Pancreas (tissue), 10 donors: ENCODE measurements at places on chromosomes 2 and 18. TPM values are rescaled to one million over a fixed set of nuclear protein-coding genes. Genes with fewer than 3 reads are reported as not detected.

Gene ATIC
- total RNA-seq, result 39.8 TPM

Gene SEC11C
- total RNA-seq, result 121 TPM

Gene KLHL14
- 0.06 TPM for total RNA-seq

Gene DQX1
- 0.16 TPM for total RNA-seq

Gene BMP10
- total RNA-seq, result not detected

Gene CCDC102B
- 1.2 TPM for total RNA-seq

Gene CROCC2
- total RNA-seq, result not detected

Gene RBKS
- total RNA-seq, result 3.4 TPM

Gene HDHD2
- 28.0 TPM for total RNA-seq

Gene NT5DC4
- total RNA-seq, result 0.09 TPM

Gene AQP4
- total RNA-seq, result 0.46 TPM

Gene NR4A2
- total RNA-seq, result 4.4 TPM

Gene ARHGEF33
- 0.13 TPM for total RNA-seq

Gene HOXD9
- 0.22 TPM for total RNA-seq

Gene CNRIP1
- total RNA-seq, result 1.2 TPM

Gene SLC14A1
- 1.9 TPM for total RNA-seq

Gene LRATD1
- 4.8 TPM for total RNA-seq

Gene MEP1B
- total RNA-seq, result not detected

Gene UGT1A3
- not detected for total RNA-seq

Gene PLEKHH2
- 1.8 TPM for total RNA-seq

GRCh38 chr2:148013876-148014275, 6.7 kb downstream of the ORC4 start:
- H3K27me3 ChIP-seq, result no peaks in the 10 kb centered on the region
- peaks cover 4% of the 10 kb centered on the region for H3K4me1 ChIP-seq
- no peaks in the 10 kb centered on the region for H3K36me3 ChIP-seq
- no peak for DNase-seq

- no peaks in the 10 kb centered on the region for H3K4me1 ChIP-seq
- no peaks in the 10 kb centered on the region for H3K36me3 ChIP-seq
- no peak for DNase-seq
- H3K4me3 ChIP-seq, result no peak overlapping the region
Measured at GRCh38 chr18:47422524-47422923, 171.1 kb upstream of the SKOR2 start.

- H3K4me3 ChIP-seq, result no peak overlapping the region
- H3K36me3 ChIP-seq, result no peaks in the 10 kb centered on the region
- no peaks in the 10 kb centered on the region for H3K4me1 ChIP-seq
- DNase-seq, result no peak
- no peak overlapping the region for H3K27ac ChIP-seq
- H3K27me3 ChIP-seq, result no peaks in the 10 kb centered on the region
Measured at GRCh38 chr2:147739508-147739907, 105.3 kb upstream of the ACVR2A start.

GRCh38 chr2:60676706-60677330, 79.2 kb upstream of the PAPOLG start:
- H3K36me3 ChIP-seq, result no peaks in the 10 kb centered on the region
- H3K4me1 ChIP-seq, result peaks cover 11% of the 10 kb centered on the region
- no peaks in the 10 kb centered on the region for H3K27me3 ChIP-seq
- no peak overlapping the region for H3K4me3 ChIP-seq
- no peak overlapping the region for H3K27ac ChIP-seq
- no peak for DNase-seq

DNA sequence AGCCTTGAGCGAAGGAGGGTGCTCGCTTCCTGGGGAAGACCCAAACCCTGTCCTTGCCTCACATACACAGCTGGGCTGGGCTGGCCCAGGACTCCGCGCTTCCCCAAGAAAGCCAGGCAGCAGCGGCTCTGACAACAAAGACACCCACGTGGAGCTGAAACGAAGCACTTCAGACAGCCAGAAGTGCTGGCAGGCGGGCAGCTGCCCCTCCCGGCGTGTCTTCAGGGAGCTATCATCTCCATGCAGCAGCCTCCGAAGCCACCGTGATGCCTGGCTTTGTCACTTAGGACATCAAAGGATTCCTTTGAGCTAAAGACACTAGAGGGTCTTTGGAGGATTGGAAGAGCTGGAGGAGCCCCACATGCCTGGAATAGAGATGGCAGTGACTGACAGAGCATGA, 35.2 kb downstream of the C1QL2 start:
- H3K36me3 ChIP-seq, result no peaks in the 10 kb centered on the region
- H3K27ac ChIP-seq, result no peak overlapping the region
- no peaks in the 10 kb centered on the region for H3K4me1 ChIP-seq
- H3K4me3 ChIP-seq, result no peak overlapping the region
- no peaks in the 10 kb centered on the region for H3K27me3 ChIP-seq

GRCh38 chr2:134177351-134177931, 76.4 kb upstream of the MGAT5 start:
- peak; percentile 70 for DNase-seq
- H3K27ac ChIP-seq, result peak overlapping the region; percentile 17
- no peaks in the 10 kb centered on the region for H3K36me3 ChIP-seq
- no peaks in the 10 kb centered on the region for H3K27me3 ChIP-seq
- no peak overlapping the region for H3K4me3 ChIP-seq

DNA sequence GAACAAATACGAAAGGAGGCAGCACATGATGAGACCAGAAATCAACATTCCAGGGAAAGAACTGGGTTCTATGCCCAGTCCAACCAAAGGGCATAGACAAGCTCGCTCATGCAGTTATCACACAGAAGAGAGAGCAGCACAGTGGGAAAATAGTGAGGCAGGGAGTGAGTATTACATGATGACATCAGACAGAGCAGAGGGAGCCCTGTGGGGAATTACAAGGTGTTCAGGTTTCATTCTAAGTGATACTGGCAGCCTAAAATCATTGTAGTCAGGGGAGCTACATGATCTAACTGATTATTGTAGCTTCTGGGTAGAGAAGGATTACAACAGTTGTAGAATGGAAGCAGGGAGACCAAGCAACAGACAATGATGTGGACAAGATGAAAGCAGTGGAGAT, 658.5 kb downstream of the ARHGAP15 start:
- no peak for DNase-seq
- no peaks in the 10 kb centered on the region for H3K4me1 ChIP-seq
- H3K27ac ChIP-seq, result no peak overlapping the region
- no peaks in the 10 kb centered on the region for H3K36me3 ChIP-seq
- H3K4me3 ChIP-seq, result no peak overlapping the region

DNA sequence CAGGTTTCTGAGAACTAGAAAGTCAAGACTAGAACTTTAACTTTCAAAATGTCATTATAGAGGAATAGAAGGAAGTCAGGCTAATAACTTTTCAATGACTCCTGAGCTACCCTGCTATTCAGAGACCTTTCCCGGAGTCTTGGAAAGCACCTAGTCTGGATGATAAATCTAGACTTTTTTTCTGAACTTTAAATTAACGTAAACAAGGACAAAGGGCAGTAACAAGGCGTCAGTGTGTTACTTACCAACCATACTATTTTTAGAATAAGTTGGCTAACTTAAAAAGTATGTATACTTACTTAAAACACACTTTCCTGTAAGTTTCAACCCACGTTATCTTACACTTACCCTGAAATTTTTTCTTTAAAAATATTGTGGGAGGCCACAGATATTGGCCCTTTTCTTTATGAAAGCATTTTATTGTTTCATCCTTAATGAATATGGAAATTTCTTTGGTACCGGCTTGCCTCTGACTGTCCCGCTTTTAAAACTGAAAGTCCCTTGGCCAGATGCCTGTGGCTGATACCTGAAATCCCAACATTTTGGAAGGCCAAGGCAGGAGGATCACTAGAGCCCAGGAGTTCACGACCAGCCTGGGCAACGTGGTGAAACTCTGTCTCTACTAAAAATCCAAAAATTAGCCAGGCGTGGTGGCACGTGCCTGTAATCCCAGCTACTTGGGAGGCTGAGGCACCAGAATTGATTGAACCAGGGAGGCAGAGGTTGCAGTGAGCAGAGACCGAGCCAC, 9.7 kb downstream of the PMAIP1 start:
- no peaks in the 10 kb centered on the region for H3K4me1 ChIP-seq
- H3K27me3 ChIP-seq, result no peaks in the 10 kb centered on the region
- no peak for DNase-seq
- H3K36me3 ChIP-seq, result no peaks in the 10 kb centered on the region

- H3K4me3 ChIP-seq, result no peak overlapping the region
- no peaks in the 10 kb centered on the region for H3K27me3 ChIP-seq
- no peak for DNase-seq
- no peak overlapping the region for H3K27ac ChIP-seq
- no peaks in the 10 kb centered on the region for H3K36me3 ChIP-seq
Measured at GRCh38 chr2:228282376-228282775, 100.9 kb upstream of the SPHKAP start.

GRCh38 chr2:9240745-9241144, 34.1 kb downstream of the ASAP2 start:
- no peaks in the 10 kb centered on the region for H3K36me3 ChIP-seq
- no peak overlapping the region for H3K4me3 ChIP-seq

GRCh38 chr2:182763311-182763912, 47.4 kb downstream of the DNAJC10 start:
- no peak for DNase-seq
- no peaks in the 10 kb centered on the region for H3K4me1 ChIP-seq
- no peak overlapping the region for H3K27ac ChIP-seq
- peaks cover 3% of the 10 kb centered on the region for H3K36me3 ChIP-seq

- no peaks in the 10 kb centered on the region for H3K27me3 ChIP-seq
- no peaks in the 10 kb centered on the region for H3K36me3 ChIP-seq
- H3K4me1 ChIP-seq, result no peaks in the 10 kb centered on the region
- no peak overlapping the region for H3K27ac ChIP-seq
- DNase-seq, result no peak
- H3K4me3 ChIP-seq, result no peak overlapping the region
Measured at GRCh38 chr18:50707855-50708469, 111.9 kb downstream of the MRO start.

GRCh38 chr2:200968162-200968561, 4.7 kb upstream of the ORC2 start:
- DNase-seq, result no peak
- no peak overlapping the region for H3K4me3 ChIP-seq
- H3K27ac ChIP-seq, result no peak overlapping the region
- H3K36me3 ChIP-seq, result no peaks in the 10 kb centered on the region

GRCh38 chr2:121919803-121920202, 164.4 kb downstream of the TSN start:
- no peaks in the 10 kb centered on the region for H3K4me1 ChIP-seq
- H3K36me3 ChIP-seq, result no peaks in the 10 kb centered on the region
- no peak overlapping the region for H3K27ac ChIP-seq
- no peaks in the 10 kb centered on the region for H3K27me3 ChIP-seq

GRCh38 chr18:32771169-32771751, 1.6 kb downstream of the KLHL14 start:
- H3K36me3 ChIP-seq, result no peaks in the 10 kb centered on the region
- DNase-seq, result no peak
- peak overlapping the region; percentile 35 for H3K4me3 ChIP-seq
- no peaks in the 10 kb centered on the region for H3K27me3 ChIP-seq
- H3K27ac ChIP-seq, result no peak overlapping the region
- H3K4me1 ChIP-seq, result peaks cover 5% of the 10 kb centered on the region

GRCh38 chr18:58188996-58189395, 145.0 kb downstream of the NEDD4L start:
- no peaks in the 10 kb centered on the region for H3K36me3 ChIP-seq
- DNase-seq, result no peak
- H3K27ac ChIP-seq, result no peak overlapping the region

DNA sequence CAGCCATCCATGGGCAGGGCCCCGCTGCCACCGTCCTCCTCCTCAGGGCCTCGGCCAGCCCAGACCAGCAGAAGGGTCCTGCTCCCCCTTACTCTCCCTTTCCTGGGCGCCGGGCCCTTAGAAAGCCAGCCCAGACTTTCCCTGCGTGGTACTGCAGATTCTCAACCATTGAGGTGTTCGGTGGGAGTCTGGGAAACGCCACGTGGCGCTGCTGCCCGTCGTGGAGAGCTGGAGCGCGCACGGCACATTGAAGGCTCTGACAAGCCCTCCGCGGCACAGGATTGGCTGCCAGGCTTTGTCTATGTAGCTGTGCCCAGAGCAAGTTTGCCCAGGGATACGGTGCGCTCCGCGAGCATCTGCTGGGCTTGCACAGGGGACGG, 10.4 kb upstream of the KLHL30 start:
- H3K27ac ChIP-seq, result no peak overlapping the region
- no peaks in the 10 kb centered on the region for H3K36me3 ChIP-seq
- H3K27me3 ChIP-seq, result no peaks in the 10 kb centered on the region
- H3K4me1 ChIP-seq, result no peaks in the 10 kb centered on the region
- H3K4me3 ChIP-seq, result no peak overlapping the region

DNA sequence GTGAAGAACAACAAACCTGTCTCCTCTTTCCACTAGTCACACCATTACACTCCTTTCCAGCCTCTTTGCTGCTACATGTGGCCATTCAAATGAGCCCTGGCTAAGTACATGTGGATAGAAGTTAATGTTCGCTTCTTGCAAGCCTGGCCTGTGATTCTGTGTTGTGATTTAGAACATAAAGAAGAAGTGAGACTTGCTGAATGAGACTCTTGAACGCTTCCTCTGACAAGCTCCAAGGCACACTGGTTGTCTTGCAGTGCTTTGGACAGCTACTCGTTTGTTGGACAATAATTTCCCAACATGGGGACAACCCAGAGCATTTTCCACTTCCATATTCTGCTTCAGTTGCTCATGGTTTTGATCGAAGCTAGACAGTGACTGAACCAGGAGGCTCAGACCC, 57.3 kb downstream of the CCDC74A start:
- H3K36me3 ChIP-seq, result no peaks in the 10 kb centered on the region
- no peak overlapping the region for H3K27ac ChIP-seq
- H3K4me3 ChIP-seq, result no peak overlapping the region
- H3K27me3 ChIP-seq, result no peaks in the 10 kb centered on the region
- no peak for DNase-seq
- H3K4me1 ChIP-seq, result no peaks in the 10 kb centered on the region

GRCh38 chr2:165193178-165193777, 10.6 kb downstream of the SCN3A start:
- H3K4me3 ChIP-seq, result no peak overlapping the region
- DNase-seq, result no peak
- no peaks in the 10 kb centered on the region for H3K36me3 ChIP-seq
- H3K27ac ChIP-seq, result no peak overlapping the region
- no peaks in the 10 kb centered on the region for H3K27me3 ChIP-seq

- DNase-seq, result no peak
- no peak overlapping the region for H3K4me3 ChIP-seq
- H3K36me3 ChIP-seq, result no peaks in the 10 kb centered on the region
- H3K27me3 ChIP-seq, result no peaks in the 10 kb centered on the region
Measured at GRCh38 chr2:77087987-77088414, 434.2 kb downstream of the LRRTM4 start.

GRCh38 chr2:7972670-7973069, 709.2 kb upstream of the ID2 start:
- no peaks in the 10 kb centered on the region for H3K27me3 ChIP-seq
- no peaks in the 10 kb centered on the region for H3K36me3 ChIP-seq
- no peak for DNase-seq
- no peak overlapping the region for H3K27ac ChIP-seq

- H3K4me3 ChIP-seq, result no peak overlapping the region
- no peak for DNase-seq
- H3K36me3 ChIP-seq, result no peaks in the 10 kb centered on the region
- no peak overlapping the region for H3K27ac ChIP-seq
- no peaks in the 10 kb centered on the region for H3K27me3 ChIP-seq
- no peaks in the 10 kb centered on the region for H3K4me1 ChIP-seq
Measured at GRCh38 chr2:203774760-203775159, 68.3 kb downstream of the CD28 start.
